GDM1 (cell line): ENCODE measurements at places on chromosomes 6 and 20.

DNA sequence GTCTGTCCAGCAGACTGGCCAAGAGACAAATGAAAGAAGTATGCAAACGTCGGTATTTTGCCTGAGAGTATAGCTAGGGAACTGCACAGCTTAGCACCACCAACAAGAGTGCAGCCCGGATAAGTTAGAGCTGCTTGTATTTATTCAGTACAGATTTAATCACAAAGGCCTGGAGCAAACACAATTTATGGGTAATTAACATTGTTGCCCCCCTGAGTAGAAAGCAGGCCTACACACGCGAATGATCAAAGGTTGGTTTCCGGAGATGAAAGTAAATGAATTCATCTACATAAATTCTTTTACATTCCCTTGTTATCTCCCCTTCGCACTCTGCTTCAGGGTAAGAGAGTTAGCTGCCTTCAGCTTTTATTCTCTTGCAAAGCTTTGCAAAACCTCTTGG, 24.7 kb upstream of the CRISP1 start:
- DNase-seq: no peak

GRCh38 chr20:21183722-21184121, 57.8 kb downstream of the KIZ start:
- DNase-seq: no peak

GRCh38 chr6:132131351-132131750, 180.2 kb upstream of the CCN2 start:
- DNase-seq: no peak

- DNase-seq: no peak
These were observed 715.2 kb upstream of the MANEA start for GRCh38 chr6:94862112-94862511.

DNA sequence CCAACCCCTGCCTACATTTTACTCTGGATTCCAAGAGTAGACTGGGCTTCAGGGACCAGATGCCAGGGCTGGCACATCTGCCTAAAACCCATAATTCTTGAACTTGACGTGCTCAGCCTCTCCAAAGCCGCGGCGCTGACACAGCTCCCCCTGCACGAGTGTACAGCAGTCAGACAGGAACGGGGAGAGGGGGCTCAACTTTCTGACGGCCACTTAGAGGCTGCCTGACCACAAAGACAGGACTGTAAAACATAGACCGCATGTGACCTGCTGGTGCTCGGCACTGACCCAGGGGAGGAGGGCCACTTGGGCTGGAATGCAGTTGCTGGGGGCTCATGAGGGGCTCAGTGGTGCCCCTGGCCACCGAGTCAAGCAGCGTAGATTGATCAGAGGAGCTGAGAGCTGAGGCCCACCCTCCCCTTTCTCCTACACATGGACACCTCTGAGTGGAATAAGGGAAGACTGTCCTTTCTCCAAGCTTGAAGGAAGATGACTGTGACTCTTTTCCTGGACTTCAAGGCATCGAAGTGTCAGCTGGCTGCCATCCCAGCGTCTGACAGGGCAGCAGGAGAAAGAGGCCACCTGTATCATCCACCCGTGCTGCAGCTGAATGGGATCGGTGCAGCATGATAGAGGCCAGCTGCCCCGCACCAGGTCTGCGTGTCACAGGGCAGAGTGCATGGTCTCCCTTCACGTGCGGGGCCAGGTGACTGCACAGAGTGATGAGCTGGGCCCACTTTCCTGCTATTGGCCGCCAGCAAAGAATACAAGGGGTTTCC, 171.3 kb upstream of the AGPAT4 start:
- DNase-seq: no peak

GRCh38 chr6:170076466-170077165, 214.3 kb downstream of the DLL1 start:
- DNase-seq: no peak

GRCh38 chr6:157283330-157283898, 39.9 kb downstream of the TMEM242 start:
- no peak for DNase-seq

DNA sequence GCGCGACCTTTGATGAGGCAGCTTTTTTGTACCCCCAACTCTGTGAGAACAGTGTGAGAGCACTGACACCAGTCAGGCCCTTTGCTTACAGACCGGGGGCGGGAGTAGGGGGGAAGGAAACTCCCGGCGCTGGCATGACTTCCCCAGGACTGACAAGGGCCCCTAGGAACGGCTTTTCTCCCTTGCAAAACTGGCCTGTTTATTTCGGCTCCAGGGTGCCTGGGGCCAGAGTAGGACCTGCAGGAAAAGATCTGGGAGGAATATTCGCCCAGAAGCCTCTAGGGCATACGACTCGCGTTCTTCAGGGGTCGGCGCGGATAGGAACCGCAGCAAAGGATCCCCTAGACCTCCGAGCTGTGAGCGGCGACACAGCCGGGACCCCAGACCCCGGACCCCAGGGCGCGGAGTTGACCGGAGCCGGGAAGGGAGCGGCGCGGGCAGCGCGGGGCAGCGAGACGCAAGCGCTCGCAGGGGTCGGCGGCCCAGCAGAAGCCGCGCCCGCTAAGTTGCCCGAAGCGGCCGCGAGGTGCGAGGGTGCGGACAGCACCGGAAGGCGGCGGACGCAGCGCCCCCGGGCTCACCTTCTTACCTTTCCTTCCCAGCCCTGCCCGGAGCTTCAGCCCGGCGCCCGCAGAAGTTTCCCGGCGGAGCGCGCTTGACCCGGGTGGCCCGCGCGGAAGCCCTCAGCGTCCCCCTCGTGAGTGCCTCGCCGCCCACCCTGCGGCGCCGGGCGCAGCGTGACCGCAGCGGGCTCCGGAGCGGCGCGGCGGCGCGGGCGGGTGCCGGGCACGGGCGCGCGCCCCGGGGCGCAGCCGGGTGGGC, at the start of gene POPDC3:
Gene POPDC3 (minus strand): TSS at position 771 of the 822 bp plus-strand sequence. CDS start 18,105 bp downstream, outside the sequence.
- DNase-seq: no peak

- no peak for DNase-seq
These were observed 25.8 kb downstream of the BCAS4 start for GRCh38 chr20:50820515-50821256.

GRCh38 chr6:80974579-80974978, 777.9 kb downstream of the TENT5A start:
- no peak for DNase-seq
